ENCODE measurements at places on chromosomes 6 and 20. TPM values are rescaled to one million over a fixed set of nuclear protein-coding genes. Genes with fewer than 3 reads are reported as not detected.

- DNase-seq = no peak
Measured at GRCh38 chr20:49904440-49905214, 10.7 kb downstream of the SPATA2 start.

DNA sequence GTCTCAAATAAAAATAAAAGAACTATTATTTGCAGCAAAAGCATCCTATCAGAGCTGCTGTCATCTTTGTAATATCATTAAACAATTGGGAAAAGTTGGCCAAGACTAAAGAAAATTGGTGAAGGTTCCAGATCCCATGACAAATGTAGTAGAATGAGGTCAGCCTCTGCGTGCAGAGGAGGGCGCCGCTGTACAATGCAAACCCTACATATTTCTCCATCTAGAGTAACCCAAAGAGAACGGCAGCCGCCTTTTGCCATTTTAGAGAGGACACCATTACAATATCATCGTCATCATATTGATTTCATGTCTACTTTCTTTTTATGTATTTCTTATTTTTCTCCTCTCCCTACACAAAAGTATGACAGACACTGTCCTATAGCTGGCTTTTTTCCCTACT, 59.5 kb downstream of the ZMYND8 start:
- peak; percentile 20 for DNase-seq

- no peak for DNase-seq
Measured at GRCh38 chr6:69279805-69280204, 517.0 kb downstream of the LMBRD1 start.

DNA sequence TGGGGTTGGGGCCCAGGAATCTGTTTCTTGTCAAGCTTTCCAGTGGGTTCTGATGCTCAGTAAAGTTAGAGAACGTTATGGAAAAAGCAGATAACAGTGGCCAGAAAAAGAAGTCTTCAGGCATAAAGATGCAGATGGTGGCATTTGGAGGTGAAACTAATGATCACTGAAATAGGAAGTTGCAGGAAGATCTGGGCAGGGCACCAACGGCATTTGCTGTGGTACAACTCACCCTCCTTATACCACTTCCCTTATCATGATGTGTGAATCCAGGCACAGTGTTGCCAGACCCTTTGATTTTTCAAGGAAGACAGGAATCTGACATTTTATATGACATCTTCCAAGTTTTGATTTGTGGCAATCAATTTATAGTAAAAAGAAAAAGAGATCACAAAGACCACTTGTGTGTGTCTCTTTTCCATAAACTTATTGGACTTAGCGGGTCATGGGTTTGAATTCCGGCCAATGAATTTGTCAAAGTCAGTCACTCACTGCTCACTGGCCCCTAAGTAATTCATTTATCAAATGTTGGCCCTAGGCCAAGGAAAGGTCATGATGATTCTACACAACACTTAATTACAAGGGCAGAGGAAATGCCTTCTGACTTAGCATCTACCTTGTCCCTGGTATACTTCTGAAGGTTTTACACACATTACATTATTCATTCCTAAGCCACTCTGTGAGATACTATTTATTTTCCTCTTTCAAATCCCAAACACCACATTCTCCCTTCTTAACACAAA, 37.6 kb downstream of the LAMP5 start:
- no peak for DNase-seq

- DNase-seq = no peak
Measured at GRCh38 chr20:17298171-17298570, 71.3 kb downstream of the PCSK2 start.

DNA sequence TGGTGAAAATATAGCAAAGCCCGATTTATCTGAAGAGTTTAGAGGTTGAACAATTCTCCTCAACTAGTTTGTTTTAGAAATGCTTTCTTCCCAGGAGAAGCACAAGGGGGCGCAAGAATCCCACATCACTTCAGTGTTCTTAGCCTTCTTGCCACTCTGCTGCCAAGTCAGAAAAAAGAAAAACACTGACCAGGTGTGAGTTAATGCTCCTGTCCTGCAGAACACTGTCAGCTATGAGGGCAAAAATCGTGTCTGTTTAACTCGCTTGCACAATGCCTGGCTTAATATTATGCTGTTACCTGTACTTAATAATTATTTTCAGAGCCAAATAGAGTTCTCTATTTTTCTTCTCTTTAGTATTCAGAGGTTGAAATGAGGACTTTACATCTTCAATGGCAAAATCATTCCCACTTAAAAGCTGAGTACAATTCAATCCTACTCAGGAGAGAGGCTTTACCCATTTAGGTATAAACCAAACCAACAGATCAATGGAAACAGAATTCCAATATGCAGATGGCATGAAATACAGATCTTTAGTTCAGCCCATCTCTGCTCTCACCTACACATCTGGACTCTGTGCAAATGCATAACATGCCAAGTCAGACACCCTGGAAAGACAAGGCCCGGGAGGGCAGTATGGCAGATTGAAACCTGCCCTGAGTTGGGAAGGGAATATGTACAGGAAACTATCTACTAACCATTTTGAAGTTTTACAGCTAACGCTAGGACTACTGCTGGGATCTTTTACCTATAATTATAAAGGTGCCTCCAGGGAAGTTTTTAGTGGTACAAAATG, 71.4 kb upstream of the TULP1 start:
- peak; percentile 88 for DNase-seq

GRCh38 chr6:47519279-47519678, 41.7 kb downstream of the CD2AP start:
- no peak for DNase-seq

DNA sequence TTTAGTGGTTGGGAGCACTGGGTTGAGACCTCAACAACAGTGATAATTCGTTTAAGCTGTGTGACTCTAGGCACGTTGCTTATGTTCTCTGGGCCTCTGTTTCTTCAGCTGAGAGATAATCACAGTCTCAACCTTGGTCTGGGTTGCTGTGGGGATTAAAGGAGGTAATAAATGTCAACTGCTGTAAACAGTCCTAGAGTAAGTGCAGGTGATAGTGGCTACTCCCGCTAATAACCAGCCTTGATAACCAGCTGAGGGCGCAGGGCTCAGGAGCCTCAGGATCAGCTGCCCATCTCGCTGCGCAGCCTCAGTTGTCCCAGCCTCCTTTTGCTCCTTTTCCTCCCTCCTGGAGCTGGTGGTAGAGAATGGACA, 58.0 kb downstream of the JARID2 start:
- no peak for DNase-seq

- DNase-seq = no peak
Measured at GRCh38 chr6:135062735-135063134, 8.1 kb upstream of the HBS1L start.

DNA sequence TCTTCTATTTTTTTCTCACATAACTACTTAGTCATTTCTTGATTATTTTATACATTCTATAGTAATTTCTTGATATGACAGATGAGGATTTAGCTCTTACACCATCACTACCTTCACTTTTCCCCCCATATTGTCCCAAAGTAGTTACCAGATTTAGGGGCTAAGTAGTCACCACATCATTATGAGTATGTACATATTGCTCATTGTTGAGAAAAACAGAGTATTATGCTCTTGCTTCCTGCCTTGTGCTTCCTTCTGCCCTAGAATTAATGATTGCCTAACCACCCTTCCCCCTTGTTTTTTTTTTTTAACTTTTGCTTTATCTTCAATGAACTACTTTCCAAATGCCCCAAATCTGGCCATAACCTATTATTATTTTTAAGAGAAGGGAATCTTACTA, 6.8 kb upstream of the HLA-B start:
- no peak for DNase-seq

- peak; percentile 74 for DNase-seq
Measured at GRCh38 chr6:105429676-105430075, 26.8 kb upstream of the PREP start.

DNA sequence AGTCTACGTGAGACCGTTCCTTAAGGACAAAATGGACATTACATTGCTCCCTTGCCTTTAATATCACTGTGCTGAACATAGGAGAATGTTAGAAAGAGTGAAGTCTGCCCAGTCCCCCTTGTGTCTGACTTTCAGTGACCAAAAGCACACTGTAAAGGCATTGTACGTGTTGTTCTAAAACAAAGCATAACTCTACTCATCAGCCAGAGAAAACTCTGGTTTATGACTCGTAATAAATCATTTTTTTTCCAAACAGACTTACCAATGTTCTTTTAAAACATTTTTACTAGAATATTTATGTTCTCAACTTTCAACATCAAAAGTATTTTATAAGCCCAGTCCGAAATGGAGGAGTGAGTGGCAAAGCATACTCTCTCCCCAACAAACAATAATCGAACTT, 262.5 kb downstream of the GJA1 start:
- DNase-seq = no peak

DNA sequence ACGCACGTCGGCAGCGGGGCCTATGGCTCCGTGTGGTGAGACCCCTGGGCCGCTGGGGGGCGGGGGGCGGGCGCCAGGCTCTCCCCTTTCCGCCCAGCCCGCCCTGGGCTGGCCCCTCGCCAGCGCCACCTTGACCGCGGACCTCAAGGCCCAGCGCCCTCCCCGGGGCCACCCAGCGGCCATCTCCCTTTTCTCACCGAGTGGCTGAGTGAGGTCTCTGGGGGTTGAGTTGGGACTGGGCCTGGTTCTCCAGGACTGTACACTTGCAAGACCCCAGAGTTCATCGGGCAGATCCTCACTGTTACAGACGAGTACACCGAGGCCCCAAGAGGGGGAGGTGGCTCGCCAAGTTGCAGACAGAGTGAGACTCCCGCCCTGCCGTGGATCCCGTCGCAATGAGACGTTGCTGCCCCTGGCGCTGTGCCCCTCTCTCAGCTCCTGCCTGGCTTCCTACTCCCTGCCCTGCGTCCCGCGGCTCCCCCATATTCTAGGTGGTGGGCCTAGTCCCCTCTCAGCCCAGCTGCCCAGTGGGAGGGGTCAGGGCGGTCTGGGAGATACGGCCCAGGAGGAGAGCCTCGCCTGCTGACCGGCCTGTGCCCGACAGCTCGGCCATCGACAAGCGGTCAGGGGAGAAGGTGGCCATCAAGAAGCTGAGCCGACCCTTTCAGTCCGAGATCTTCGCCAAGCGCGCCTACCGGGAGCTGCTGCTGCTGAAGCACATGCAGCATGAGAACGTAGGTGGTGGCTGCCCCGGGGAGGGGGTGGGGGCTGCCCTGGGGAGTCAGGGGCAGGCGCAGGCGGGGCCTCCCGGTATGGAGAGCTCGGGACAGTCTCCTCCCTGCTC, 576 bp downstream of the MAPK13 start:
- DNase-seq = no peak

DNA sequence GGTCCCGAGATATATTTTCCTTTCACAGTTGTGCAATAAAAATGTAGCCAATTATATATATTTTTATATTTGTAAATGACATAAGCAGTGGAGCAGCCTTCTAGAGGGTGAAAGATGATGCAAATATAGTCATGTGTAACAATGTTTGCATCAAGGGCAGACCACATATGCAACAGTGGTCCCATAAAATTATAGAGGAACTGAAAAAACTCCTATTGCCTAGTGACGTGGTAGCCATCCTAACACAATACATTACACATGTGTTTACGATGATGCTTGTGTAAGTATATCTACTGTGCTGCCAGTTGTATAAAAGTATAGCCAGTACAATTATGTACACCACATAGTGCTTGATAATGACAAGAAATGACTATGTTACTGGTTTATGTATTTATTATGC, 162.8 kb downstream of the ZFAND3 start:
- no peak for DNase-seq

GRCh38 chr20:36493801-36494114, 47.6 kb upstream of the MYL9 start:
- DNase-seq = peak; percentile 85

DNA sequence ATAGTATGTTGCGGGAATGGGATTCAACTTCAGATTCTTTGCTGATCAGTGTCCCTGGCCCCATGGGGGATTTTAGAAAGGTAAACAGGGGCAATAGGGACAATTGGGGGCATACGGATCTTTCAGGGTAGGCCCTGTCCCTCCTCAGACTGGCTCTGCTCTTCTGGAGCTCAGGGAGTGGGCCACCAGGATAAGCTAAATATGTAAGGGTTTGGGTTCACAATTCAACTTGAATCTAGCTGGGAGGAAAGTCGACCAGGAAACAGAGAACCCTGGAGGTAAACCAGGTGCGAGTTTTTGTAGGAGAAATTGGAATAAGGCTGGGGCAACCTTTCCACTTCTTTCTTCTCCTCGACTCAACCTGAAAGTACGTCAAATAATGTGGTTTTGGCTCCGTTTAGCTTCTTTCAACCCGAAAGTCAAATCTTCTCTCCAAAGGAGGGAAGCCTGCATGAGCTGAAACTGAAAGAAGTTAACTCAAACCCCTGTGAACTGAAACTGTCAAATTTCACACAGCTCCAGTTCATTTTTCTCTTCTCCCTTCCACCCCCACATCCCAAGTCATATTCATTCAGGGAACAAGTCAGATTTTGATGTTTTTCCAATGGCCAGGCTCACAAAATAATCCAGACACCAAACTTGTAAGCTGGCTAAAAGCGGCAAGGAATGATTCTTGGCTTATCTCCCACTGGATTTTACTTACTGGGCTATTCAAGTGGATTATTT, 278.2 kb downstream of the CLIC5 start:
- DNase-seq = no peak

DNA sequence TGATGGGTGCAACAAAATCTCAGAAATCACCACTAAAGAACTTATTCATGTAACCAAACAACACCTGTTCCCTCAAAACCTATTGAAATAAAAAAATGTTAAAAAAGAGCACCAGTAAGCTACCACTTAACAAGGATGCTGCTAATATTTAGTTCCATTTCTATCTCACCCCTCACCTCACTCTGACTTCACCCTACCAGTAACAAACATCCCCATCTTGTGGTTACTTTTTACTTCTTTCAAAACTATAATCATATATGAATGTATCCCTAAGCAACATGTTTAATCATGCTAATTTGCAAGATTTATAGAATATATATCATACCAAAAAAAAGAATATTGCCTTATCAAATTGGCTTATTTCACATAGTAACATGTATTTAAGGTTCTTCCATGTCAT, 27.4 kb upstream of the SLC24A3 start:
- DNase-seq = no peak

Gene TRAM2
- total RNA-seq = 128 TPM

Gene DNAAF9
- 13.3 TPM for total RNA-seq

Gene SHLD1
- total RNA-seq = 2.0 TPM

Gene BFSP1
- total RNA-seq = 3.5 TPM

Gene RIMS4
- 0.27 TPM for total RNA-seq

Gene CST5
- total RNA-seq = not detected

Gene TFAP2B
- total RNA-seq = under 0.01 TPM

Gene ANKRD6
- 18.1 TPM for total RNA-seq

Gene PDYN
- not detected for total RNA-seq

Gene RNF144B
- 1.2 TPM for total RNA-seq

Gene HSPA1L
- total RNA-seq = 1.4 TPM
